KG1 (cell line): ENCODE measurements at places on chromosomes 13 and 19.

- DNase-seq: peak; percentile 27
Measured at GRCh38 chr19:4866595-4867424, 657 bp downstream of the PLIN3 start.

DNA sequence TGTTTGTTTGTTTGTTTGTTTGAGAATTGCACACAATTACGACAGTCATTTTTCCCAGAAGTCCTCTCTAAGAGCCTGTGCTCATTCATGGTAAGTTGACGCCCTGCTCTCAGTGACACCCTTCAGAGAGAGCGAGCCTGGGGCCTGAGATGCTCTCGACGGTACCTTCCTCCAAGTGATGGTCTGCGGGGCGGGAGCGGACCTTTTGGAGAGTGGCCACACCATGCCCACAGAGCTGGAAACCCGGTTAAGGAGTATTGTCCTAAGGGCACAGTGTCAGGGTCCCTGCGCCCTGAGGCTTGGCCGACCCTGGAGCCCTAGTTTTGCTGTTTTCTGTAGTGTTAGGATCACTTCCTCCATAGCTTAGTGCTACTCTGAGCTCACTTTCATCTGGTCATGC, 3.6 kb downstream of the POP4 start:
- DNase-seq: no peak

DNA sequence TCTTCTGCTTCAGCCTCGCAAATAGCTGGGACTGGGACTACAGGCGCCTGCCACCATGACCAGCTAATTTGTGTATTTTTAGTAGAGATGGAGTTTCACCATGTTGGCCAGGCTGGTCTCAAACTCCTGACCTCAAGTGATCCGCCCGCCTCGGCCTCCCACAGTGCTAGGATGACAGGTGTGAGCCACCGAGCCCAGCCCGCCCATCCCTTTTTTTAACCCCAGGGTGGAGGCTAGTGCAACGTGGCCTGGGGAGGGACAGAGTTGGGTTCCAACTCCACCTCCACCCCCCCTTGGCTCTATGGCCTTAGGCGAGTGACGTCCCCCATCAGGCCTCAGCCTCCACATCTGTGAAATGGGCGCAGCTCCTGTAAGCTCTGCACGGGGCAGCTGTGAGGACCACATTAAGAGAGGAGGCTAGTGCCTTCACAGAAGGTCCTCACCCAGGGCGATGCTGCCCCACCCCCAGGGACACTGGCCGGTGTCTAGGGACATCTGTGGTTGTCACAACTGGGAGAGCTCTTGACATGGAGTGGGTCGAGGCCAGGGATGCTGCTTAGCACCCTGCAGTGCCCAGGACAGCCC, 37.7 kb downstream of the SMIM24 start:
- DNase-seq: no peak

DNA sequence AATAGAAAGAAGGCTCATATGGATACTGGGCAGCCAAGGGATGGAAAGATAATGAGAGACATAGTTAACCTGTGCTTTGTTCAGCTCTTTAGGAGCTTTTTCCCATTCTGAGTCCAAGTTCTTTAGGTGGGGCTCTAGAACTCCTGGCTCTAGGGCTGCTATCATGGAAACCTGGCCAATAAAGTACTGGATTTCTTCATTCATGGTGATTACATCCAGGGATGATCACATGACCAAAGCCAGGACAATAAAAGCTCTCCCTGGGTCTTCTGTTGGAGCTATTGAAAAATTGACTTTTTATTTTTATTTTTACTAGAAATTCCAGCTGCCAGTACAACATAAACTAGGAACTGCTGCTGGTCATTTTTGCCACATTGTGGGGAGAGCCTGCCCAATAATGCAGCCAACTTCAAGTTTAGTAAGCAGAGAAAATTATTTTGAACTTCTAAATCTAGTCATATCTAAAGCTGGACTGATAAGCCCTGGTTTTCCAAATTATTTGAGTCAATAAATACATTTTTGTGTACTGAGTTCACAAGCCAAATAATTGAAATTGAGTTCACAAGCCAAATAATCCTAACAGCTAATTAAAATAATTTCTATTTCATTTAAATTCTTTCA, 224.9 kb upstream of the STARD13 start:
- DNase-seq: no peak

DNA sequence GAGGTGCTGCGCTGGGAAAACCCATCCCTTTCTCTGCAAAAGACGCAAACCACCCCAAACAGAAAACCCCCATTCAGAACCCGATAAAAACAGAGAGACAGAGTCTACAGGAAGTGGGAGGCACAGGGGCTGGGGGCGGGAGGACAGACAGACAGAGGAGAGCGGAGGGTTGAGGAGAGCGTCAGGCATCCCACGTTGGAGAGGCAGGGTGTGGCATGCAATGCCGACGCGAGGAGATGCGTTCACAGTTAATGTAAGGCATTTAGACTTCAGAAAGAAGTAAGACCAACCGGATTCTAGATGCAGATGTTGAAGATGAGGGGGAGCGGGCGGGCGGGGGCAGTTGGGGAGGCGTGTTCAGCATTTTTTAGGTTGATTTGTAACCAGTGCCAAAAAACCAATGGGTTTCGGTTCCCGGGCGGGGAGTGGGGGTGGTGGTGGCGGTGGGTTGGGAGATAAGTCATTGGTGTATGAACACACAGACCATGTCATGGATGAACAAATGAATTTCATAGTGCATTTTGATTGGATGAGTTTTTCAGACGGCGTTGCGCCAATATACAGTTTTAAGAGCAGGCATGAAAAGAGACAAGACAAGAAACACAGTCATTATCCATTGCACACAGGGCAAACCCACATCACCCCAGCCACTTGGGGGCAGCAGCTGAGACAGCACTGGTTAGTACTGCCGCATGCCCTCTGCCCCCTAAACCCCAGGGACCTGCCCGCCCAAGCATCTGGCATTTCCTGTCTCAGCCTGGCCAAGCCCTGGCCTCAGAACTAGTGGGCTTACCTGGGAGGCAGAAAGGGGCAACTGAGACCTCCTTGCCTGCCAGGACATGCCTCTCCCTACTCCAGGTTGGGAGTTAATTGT, 91.3 kb downstream of the IER2 start:
- no peak for DNase-seq

- DNase-seq: no peak
Measured at GRCh38 chr13:46721054-46721453, 75.9 kb downstream of the ESD start.

DNA sequence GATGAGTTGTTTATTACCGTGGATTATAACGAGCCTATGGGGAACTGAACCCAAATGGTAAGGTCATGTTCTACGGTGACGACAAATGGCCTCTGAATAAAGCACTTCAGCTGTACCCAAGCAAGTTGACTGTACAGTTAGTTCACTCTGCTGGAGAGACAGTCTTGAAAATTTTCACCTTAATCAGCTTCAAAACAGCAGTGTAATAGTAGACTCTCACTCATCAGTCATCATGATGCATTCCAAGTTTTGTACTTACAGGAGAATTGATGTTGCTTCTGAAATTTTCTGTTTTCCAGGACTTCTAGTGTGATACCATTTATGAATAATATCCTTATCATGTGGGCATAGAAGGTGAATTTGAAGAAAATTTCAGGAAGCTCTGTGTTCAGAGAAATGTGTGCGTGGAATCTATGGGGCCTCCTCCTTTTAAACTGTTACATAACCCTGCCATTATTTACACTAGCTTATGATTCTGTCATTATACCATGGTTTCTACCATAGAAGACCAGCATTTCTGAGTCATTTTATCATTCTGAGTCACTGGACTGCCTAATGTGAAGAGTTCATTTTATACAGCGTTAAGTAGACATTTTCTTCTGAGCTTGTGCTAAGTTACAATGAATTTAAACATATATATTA, 96.9 kb downstream of the WDFY2 start:
- no peak for DNase-seq

DNA sequence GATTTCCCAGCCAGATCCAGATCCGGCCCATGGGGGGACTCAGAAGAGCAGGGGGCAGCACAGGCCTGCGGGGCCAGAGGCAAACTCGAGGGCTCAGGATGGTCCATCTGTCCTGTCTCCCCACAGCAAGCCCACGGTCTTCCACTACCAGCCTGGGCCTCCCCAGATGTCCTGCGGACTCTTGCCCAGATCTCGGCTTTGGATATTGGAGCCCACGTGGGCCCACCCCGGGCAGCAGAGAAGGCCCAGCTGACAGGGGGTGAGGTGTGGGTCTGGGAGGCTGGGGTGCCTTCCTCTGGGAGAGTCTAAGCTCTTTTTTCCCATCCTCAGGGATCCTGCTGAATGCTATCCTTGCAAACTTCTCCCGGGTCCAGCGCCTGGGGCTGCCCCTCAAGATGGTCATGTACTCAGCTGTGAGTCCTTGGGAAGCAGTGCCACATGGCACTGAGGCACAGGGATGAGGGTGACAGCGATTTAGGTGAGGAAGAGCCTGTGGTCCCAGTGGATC, 3.4 kb downstream of the ACP4 start:
- DNase-seq: no peak

DNA sequence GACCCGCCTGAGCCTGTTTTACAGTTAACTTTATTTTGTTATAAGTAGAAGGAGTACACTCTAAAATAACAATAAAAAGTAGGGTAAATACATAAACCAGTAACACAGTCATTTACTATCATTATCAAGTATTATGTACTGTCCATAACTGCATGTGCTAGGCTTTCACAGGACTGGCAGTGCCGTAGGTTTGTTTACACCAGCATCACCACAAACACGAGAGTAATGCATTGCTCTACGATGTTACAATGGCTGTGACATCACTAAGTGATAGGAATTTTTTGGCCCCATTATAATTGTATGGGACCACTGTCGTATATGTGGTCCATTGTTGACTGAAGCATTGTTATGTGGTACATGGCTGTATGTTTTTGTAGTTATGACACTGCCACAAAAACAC, 41.3 kb upstream of the SLC7A9 start:
- DNase-seq: no peak

GRCh38 chr19:15216363-15216762, 15.6 kb upstream of the NOTCH3 start:
- DNase-seq: no peak
